WTC11 (cell line): ENCODE measurements at places on chromosomes 2 and 18.

- DNase-seq: peak; percentile 67
Observed at GRCh38 chr18:9971313-9971920, 57.6 kb downstream of the VAPA start.

GRCh38 chr18:72878143-72878542, 10.4 kb upstream of the NETO1 start:
- DNase-seq: no peak

- no peak for DNase-seq
Observed at GRCh38 chr18:68942230-68942629, 144.3 kb downstream of the CCDC102B start.

GRCh38 chr2:55947752-55948151, 24.2 kb upstream of the EFEMP1 start:
- DNase-seq: no peak

DNA sequence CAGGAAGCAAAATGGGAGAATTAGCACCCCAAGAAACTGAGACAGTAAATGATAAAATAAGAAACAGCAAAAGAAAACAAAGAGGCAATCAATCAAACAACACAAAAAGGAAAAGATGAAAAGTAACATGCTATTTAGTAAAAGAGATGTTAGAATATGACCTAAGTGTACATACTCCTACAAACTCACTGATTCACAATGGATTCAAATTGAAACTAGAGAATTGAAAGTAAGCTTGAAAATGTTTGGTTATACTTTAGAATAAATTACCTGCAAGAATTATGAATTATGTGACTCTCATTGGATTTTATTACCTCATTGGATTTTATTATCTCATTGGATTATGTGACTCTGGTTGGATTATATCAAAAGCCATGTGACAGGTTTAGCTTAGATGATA, 22.8 kb upstream of the CCNYL1 start:
- DNase-seq: no peak

DNA sequence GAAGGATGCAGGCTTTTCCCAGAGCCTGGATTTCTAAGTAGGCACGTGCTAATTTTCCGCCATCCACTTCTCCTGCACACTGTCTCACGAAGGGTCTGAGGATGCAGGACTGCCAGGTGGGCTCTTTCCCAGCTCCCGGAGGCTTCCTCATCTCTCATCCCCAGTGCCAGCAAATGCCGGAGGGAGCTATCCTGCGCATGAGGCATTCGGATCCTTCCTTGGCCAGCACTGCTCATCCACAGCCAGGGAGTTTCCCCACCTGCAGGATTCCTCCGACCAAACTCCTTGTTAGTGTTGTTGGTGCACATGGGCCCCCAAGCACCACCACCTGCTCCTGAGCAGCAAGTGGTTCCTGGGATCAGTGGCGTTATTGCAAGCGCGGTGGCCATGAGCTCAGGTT, 5.0 kb downstream of the CNDP1 start:
- DNase-seq: no peak

DNA sequence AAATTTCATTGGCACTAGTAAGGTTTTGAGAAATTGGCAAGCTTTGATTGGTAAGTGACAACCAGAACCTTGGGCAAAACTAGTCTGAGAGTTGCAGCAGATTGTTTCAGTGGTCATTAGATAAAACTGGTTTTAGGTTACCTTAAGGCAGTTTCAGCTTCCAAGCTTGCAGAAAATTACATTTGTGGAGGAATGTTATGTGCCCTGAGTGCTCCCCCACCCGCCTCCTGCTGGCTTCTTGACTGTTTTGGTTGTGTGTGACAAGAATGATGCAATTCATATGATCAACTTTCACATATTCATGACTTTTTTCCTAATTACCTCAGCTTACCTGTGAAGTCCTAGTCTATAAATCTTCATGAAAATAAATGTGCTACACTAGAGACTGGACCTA, 599.5 kb upstream of the ZNF804A start:
- DNase-seq: no peak

DNA sequence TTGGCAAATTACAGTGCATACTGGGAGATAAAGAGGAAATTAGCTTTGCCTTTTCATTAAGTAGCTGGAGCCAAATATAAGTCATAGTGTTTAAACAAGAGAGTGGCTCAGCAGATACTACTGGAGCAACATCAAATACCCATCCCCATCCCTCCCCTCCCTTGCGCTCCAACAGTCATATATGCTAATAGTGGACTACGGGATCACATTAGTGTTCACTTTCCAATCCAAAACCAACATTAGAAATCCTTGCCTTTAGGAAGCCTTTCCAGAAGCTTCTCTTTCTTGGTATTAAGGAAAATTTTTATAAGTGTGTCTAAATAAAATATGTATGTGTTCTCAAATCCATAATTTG, 1669.3 kb downstream of the SUCLG1 start:
- no peak for DNase-seq

GRCh38 chr2:224847961-224848850, 132.0 kb upstream of the CCDC195 start:
- no peak for DNase-seq

DNA sequence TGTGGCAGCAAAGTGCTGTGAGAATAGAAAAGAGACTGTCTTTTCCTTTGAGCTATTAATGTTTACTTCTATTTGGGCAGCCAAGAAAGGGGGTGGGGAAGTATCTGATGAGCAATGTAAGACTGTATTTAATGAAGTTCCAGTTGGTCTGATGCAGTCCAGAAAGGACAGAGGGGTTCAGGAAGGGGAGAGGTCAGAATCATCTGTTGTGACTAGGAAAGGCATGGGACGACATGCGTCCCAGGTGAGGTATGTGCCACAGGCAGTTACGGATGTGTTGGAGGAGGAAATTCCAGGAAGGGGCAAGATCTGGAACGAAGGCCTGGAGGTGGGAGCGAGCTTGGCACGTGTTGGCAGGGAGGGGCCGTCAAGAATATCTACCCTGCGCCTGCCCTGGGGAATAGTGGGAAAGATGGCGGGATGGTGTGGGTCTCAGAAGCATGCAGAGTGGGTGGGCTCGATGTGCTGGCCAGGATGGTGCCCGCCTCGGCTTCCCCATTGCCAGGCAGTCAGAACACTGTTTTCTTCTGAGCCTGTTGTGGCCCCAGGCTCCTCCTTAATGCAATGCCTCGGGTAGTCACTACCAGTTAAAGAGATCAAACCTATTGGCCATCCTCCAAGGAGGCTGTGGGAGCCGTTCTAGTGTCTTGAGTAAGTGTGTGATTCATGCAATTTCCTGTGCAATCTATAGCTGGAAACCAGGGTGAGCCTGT, 57.8 kb upstream of the TXNDC2 start:
- no peak for DNase-seq

GRCh38 chr2:109209941-109210340, 80.9 kb downstream of the SH3RF3 start:
- no peak for DNase-seq

DNA sequence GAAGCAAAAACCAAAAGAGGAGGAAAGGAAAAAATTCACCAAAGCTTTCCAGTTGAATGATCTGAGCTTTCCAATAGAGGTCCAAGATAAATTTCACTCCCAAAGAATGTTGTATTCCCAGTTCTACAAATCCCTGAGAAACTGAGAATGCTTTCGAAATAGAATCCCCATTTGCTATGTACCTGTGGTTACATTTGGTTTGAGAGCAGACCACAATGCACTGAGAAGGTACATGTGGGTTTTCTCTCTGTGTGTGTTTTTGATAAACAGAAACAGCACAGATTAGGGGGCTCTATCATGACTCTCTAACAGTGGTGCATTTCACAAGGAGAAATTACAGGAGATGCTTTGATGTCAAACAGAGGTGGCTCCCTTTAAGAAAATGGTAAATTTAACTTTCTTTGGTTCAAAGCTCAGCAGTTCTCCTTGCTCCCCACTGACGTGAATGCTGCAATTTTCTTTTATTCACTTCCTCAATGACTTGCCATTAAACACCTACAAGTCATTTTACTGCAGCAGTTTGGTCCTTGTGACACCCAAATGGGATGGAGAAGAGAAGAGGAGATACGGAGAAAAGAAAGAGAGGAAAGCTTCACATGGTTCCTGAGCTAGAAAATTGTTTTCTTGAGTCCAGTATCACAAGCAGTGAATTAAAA, 108.7 kb downstream of the EPHA4 start:
- DNase-seq: no peak

GRCh38 chr18:42039396-42039795, 84.4 kb downstream of the PIK3C3 start:
- no peak for DNase-seq

GRCh38 chr2:8594731-8595427, 87.0 kb upstream of the ID2 start:
- no peak for DNase-seq

DNA sequence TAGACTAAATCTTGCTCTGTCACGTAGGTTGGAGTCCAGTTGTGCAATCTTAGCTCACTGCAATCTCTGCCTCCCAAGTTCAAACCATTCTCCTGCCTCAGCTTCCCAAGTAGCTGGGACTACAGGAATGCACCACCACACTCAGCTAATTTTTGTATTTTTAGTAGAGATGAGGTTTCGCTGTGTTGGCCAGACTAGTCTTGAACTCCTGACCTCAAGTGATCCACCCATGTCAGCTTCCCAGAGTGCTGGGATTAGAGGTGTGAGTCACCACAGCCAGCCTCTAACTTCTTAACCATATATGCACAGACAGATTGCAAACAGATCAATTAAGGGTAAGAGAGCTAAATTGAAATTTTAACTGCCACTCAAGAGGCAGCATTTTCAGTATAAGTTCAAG, 22.1 kb upstream of the CNGA3 start:
- DNase-seq: no peak

GRCh38 chr2:230932556-230933511, 7.8 kb upstream of the GPR55 start:
- DNase-seq: no peak

GRCh38 chr2:239936838-239937581, 88.1 kb downstream of the NDUFA10 start:
- DNase-seq: peak; percentile 1

- peak; percentile 88 for DNase-seq
Observed at GRCh38 chr18:8389391-8390340, 219.6 kb upstream of the RAB12 start.

GRCh38 chr2:205043285-205043684, 498.0 kb downstream of the PARD3B start:
- DNase-seq: no peak

GRCh38 chr2:231308631-231309428, 86.7 kb upstream of the B3GNT7 start:
- no peak for DNase-seq

- DNase-seq: peak; percentile 14
Observed at GRCh38 chr2:102599486-102599885, 19.9 kb upstream of the SLC9A2 start.

DNA sequence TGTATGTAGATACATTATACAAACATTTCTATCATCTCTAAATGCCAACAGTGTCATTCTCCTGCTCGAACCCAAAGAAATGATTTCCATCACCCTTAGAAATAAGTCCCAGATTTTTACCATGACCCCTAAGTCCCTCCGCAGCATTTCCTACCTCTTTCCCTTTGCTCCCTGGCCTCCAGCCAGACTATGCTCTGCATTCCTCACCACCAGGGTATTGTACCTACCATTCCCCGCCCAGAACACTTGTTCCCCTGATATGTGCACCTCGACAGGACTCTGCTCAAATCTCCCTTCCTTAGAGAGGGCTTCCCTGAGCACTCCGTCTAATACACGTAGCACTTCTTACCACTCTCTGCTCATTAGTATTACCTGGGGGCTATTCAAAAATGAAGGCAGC, 630.2 kb downstream of the ARHGAP15 start:
- peak; percentile 56 for DNase-seq

GRCh38 chr2:171541202-171541887, 19.1 kb downstream of the CYBRD1 start:
- peak; percentile 64 for DNase-seq

DNA sequence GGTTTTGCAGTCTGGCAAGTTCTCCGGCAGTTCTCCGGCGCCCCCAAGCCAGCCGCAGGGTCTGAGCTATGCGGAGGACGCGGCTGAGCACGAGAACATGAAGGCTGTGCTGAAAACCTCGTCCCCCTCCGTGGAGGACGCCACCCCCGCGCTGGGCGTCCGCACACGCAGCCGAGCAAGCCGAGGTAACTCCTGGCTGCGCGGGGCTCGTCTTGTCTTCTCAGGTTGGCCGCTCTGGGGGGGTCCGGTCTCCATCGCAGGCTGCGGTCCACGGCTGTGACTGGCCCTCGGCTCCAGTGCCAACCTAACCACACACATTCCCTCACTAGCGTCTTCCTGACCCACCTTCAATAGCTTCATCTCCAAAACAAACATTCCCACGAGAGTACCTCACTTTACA, 68.2 kb downstream of the TPGS2 start:
- DNase-seq: no peak

- DNase-seq: no peak
Observed at GRCh38 chr2:2530334-2530733, 199.3 kb upstream of the MYT1L start.

GRCh38 chr2:42971947-42972736, 179.8 kb upstream of the HAAO start:
- DNase-seq: no peak

- DNase-seq: no peak
Observed at GRCh38 chr2:228688007-228688645, 506.6 kb upstream of the SPHKAP start.

GRCh38 chr2:27363933-27364332, 6.2 kb downstream of the EIF2B4 start:
- no peak for DNase-seq

DNA sequence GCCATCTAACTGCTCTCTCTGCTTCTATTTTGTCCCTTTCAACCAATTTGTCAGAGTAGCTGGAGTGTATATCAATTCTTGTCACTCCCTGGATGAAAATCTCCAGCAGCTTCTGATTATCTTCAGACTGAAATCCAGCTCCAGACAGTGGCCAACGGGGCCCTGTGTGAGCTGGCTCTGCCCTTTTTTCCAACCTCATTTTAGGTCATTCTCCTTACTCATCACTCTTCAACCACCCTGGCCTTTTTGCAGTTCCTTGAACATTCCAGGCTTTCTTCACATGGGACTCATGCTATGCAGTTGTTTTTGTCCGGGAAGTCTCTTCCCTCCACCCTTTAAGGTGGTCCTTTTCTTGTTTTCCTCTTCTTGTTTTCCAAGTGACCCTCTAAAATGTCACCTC, 15.4 kb upstream of the FAP start:
- no peak for DNase-seq

GRCh38 chr18:75244351-75245313, 34.0 kb downstream of the TSHZ1 start:
- DNase-seq: peak; percentile 64

DNA sequence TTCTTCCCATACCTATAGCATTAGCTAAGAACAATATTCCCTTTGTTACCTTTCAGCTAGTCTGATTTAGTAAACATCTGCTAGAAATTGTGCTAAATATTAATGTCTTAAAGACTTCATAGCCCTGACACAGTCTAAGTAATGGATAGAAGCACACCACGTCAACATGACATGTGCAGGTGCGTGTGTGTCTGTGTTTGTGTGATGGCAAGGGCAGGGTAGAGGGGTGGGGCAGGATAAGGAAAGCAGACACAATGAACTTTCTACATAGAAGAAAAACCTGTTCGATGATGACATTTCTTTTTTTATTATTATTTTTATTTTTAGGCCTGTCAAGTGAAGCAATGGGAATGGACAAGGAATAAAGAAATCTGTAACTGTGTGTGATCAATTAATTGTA, 223.3 kb downstream of the NOL4 start:
- DNase-seq: no peak
